NCI-H446 treated with DMSO at 0.1 percent for 48 hours (cell line): ENCODE measurements at places on chromosomes 12 and 14.

GRCh38 chr12:20320552-20320951, 47.8 kb upstream of the PDE3A start:
- DNase-seq: no peak

DNA sequence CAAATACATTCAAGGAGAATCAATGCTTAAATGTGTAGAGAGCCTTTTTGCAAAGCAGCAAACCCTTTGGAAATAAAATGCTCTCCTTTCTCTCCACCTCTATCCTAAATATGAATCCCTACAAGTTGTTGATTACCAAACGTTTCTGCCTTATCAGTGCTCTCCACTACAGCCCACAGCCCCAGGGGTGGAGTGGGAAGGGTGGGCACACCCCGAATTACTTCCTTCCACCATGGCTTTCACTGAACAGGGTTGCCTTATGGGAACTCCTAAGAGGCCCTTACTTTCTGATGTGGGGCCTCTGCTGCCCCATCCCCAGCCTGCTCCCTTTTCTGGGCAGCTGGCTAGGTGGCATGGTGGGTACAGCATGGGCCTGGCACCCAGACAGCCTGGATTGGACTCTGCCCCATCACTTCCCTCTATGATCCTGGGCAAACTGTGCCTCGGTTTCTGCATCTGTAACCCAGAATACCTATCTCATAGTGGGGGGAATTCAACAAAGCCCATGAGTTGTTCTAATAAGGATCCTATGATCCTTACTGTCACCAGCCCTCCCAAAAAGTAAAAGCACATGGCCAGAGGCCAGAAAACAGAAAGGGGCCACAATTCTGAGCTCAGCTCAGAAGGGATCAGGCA, 16.1 kb downstream of the AK7 start:
- DNase-seq: no peak

- DNase-seq: peak; percentile 72
Measured at GRCh38 chr12:62631471-62632410, 165.1 kb downstream of the MON2 start.

DNA sequence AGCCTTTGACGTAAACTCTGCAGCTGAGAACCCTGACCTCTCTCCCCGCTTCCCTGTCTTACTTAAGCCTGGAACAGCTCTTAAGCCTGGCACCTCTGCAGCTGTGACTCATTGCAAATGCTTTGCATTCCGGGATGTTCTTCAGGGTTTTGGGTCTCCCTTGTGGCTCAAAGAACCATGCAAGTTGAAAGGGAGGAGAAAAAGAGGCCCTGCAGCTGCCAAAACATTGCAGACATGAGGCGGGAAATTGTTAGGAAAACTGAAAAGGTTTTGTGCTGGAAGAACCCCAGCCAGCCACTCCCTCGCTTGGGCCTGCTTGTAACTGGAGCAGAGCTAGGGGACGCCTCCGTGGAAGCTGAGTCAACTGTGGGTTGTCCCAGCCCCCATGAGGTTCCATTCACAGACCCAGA, 60.2 kb upstream of the FERMT2 start:
- DNase-seq: no peak

DNA sequence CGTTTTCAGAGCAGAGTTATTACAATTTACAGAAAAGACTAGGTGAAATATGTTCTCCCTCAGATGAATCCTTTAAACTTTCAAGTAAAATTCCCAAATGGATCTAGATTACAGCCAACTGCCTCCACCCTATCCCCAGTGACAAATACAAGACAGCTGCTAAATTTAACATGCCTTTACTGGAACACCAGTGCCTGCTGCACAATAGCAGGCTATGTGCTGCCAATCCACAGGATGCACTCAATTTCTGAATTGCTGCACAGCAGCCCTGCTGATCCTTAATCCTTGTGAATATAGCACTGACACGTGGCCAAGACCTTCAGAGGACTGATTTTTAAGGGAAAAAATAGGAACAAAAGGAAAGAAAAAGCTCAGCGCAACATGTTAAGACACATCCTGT, 128.9 kb downstream of the CCER1 start:
- DNase-seq: no peak

GRCh38 chr12:48882315-48882687, 16.6 kb upstream of the RND1 start:
- no peak for DNase-seq

- DNase-seq: no peak
Measured at GRCh38 chr12:38384816-38385378, 68.3 kb downstream of the ALG10B start.

DNA sequence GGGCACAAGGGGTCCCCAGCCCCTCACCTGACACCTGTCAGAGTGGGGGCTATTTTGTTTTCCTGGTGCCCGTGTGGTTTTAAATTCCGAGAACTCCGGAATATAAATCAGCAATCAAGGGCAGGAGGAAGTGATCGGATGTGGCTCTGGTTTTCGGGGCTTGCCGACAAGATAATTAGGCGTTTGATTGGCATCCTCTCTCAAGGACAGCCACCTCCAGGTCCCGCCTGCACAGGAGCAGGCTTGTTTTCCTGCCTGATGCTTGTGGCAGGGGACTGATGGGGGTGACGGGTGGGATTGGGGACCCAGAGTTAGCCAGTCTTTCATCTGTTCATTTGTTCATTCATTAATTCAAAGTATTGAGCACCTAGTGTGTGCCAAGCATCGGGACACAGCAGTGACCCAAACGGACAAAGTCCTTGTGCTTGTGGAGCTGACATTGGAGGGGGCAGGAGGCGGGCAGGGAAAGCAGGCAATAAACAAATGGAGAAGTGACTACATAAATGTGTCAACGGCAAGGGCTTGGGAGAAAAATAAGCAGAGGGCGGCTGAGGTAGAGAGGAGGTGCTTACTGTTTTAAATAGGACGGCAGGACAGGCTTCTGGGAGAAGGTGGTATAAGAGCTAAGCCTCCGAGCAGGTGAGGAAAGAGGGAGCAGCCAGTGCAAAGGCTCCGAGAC, 166.5 kb downstream of the PHETA1 start:
- DNase-seq: no peak

DNA sequence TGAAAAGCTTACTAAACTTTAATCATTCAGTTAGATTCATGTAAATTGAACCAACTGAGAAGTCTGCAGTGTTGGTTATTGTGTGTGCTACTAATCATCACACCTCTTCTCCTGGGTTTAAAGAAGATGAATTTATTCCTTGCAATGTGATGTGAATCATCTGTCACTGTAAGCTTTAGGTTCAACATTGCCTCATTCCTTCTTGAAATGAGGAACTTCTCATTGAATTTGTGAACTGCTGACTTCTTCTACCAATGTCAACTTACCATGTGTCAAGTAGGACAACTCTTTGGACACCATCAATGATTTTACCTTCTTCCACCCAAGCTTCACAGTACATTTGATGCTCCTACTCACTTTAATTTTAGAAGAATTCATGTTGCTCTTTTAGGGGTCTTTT, 17.4 kb upstream of the PRB2 start:
- no peak for DNase-seq

GRCh38 chr14:59534361-59534987, 42.1 kb downstream of the CCDC175 start:
- no peak for DNase-seq

GRCh38 chr14:20400589-20400964, 12.7 kb downstream of the TEP1 start:
- DNase-seq: no peak

DNA sequence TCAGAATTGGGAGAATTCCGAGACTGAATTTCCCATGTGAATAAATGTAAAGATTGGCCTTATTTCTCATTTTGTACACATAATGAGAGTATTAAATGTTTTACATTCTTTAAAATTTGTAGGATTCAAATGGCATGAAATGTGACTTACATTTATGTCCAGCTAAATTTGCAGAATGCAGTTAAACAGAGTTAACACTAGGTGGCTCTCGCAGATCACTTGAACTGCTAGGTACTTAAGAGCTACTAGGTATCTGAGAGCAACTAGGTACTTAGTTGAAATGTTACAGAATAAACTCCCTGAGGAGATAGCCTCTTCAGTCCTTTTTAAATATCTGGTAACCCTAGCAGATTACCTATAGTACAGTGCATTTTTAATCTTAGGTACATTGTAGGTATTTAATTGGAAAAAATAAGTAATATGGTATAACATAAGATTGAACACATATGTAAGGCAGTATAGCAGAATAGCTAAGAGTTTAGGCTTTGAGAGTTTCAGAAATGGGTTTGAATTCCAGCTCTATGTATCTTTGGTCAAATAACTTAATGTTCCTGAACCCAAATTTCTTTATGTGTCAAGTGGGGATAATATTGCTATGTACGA, 73.8 kb downstream of the KIAA0586 start:
- DNase-seq: peak; percentile 49

- no peak for DNase-seq
Measured at GRCh38 chr12:104218935-104219334, 3.4 kb downstream of the TXNRD1 start.

DNA sequence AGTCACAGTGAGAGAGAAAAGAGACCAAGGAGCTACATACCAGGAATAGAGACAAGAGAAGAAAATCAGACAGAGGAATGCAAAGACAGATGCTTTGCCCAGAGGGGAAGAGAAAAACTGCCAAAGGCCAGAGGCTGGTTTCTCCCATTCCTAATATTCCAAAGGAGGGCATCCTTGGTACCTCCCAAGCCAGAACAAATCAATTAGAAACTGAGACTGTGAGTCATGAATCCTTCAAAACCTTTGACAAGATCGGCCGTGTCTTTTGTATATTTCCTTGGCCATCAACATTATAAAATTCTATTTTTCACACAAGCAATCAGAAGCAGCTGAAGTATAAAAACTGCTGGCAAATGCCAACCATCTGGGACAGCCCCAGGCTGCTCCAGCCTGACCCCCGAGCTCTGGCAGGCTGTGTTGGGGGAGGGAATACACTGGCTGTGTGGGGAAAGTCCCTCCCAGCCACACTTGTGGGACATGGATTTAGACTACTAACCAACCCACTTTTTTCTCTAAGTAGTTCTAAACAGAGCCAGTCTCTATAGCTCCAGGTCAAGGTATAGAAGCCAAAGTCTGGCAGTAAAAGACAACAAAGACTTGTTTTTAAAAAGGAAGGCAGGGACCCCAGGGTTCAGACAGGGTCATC, 13.7 kb downstream of the POMT2 start:
- peak; percentile 51 for DNase-seq

- no peak for DNase-seq
Measured at GRCh38 chr14:74062809-74063150, 21.5 kb downstream of the ALDH6A1 start.
